IPS DF 6.9 (cell line): ENCODE measurements at places on chromosomes 4 and X.
A peak's percentile ranks its signal among the peaks of the same experiment; 100 is the strongest.

- DNase-seq, result no peak
Measured at GRCh38 chr4:134636338-134637051, 434.9 kb upstream of the PABPC4L start.

GRCh38 chr4:38611676-38612075, 52.3 kb upstream of the KLF3 start:
- DNase-seq, result no peak

- no peak for DNase-seq
Measured at GRCh38 chrX:143945171-143945570, 61.3 kb downstream of the UBE2NL start.

GRCh38 chrX:107715331-107716117, 60.1 kb downstream of the TSC22D3 start:
- DNase-seq, result no peak

- DNase-seq, result no peak
Measured at GRCh38 chrX:16920075-16920474, 26.4 kb upstream of the REPS2 start.

GRCh38 chr4:8598391-8599090, 6.0 kb downstream of the CPZ start:
- DNase-seq, result no peak

DNA sequence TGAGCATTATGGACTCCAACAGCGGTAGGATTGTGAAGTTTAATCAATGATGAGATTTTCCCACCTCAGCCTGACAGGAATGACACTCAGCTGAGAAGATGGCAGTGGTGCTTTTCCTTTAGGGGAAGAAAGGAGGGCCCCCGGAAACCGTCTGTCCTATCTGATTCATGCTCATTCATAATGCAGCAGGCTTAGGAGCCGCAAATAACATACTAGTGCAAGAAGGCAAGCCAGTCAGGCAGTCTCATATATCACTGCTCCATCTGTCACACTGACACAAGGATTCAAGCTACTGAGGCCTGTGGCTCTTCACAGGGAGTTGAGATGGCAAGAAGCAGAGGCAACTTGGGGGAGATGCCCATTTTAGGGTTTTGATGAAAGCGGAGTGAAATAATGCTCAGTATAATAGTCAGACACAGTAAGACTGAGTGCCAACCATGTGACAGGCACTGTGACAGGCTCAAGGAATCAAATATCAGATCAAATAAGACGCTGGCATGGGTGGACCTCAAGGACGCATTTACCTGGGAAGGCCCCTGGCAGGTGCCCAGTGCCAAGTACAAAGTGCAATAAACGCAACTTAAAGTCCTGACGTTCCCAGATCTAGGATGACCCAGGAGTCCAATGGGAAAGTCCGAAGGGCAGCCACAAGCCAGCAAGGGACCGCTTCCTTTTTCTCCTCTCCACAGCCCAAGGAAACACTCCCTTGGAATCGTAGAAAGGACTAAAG, 63.4 kb downstream of the FHDC1 start:
- DNase-seq, result no peak

DNA sequence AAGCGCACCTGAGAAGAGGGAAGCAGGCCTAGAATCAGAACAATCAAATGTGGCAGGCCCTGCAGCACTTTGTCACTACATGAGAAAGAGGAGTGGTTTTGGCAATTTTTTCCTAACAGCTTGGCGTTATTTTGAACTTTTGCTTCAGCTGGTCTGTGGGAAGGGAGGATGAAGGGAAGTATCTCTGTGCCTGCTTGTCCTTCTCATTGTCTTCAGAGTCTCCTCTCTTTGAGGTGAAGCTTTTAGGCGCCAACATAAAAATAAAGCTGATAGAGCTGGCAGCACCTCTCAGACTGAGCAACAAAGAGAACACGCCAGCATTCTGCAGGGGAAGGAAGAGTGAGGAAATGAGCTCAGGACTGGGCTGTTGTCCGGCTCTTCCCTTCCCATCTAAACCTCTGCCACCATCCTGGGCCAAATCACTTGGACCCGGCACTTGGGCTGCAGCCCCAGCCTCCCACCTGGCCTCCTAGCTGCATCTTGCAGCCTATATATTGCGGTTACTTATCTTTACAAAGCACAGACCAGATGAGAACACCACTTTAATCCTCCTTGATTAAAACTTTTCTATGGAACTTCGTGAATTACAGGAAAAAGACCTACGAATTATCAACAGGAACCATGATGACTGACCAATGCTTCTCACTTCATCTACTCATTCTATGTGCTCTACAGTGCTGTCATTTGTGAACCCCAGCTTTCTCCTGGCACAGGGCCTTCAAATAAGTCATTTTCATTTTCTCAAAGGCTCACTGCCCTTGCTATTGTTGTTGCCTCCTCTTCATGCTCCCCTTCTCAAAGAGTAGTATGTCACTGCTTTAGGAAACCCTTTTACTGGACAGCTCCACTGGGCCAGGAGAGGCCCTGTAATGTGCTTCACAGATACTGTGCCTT, 476.4 kb upstream of the HS3ST1 start:
- DNase-seq, result no peak

DNA sequence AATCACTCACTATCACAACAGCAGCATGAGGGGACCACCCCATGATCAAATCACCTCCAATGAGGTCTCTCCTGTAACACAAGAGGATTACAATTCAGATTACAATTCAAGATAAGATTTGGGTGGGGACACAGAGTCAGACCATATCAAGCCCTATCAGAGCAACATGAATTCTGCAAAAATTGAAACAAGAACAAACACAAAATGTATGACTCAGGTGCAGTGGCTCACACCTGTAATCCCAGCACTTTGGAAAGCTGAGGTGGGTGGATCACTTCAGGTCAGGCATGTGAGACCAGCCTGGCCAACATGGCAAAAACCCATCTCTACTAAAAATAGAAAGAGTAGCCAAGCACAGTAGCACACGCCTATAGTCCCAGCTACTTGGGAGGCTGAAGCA, 13.4 kb upstream of the HPSE start:
- DNase-seq, result no peak

DNA sequence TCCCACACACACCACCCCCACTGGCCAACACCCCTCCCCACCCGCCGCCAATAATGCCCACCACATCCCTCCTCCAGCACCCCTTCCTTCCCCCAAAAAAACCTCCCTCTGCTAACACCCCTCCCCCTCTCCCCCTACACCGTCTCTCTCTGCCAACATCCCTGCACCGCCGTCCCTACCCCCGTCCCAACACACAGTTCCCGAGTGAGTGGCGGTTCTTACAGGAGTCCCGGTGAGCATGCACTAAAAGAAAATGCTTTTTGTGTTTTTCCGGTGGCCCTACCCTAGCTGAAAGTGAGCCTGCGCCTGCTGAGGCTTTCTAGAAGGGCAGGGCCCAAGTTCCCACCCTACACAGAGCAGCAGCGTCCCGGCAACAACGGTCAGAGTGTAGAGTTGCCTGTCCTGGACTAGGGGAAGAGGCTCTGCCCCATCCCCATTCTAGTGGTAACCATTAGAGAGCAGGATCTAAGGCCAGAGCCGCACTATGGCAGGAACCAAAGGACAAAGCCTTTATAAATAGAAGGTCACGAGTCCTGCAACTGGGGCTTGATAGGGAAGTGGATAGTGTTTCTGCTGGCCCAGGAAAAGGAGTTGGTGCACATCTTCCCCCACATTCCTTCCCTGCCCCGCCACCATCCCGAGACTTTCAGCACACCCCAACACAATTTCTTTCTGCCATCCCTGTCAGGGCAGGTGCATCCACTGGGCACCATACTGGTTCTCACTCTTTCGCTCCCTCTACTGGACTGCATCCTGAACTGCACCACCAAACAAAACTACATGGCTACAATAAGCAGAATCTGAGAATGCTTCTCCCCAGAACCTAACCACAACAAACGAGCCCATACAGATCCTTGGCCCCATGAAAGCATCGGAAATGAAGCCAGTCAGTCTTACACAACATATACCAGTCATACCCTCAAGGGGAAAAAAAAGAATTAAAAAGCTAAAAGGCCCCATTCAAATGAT, 78.1 kb upstream of the PAGE3 start:
- DNase-seq, result no peak

GRCh38 chr4:113646442-113646822, 115.1 kb downstream of the CAMK2D start:
- peak; percentile 43 for DNase-seq

GRCh38 chr4:154958621-154959358, 177.7 kb downstream of the RBM46 start:
- no peak for DNase-seq
